Right renal cortex interstitium (tissue), 3 donors: ENCODE measurements at places on chromosomes 1 and 21.
A peak's percentile ranks its signal among the peaks of the same experiment; 100 is the strongest.

DNA sequence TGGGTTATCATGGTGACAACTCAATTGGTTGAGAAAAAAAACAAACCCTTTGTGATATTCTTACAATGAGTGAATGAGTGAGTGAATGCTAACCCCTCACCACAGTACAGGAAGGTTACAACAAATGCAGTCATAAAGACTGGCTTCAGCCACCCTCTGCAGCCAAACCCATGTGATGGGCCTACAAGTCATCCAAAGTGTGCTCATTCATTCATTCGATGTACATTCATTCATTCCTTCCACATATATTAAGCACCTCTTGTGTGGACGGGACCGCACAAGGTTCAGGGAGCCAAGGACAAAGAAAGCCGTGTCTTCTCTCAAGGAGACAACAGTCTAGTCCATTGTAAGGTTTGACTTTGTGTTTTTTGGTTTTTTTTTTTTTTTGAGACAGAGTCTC is 49.4 kb downstream of the WDR4 start:
- no peak for DNase-seq

DNA sequence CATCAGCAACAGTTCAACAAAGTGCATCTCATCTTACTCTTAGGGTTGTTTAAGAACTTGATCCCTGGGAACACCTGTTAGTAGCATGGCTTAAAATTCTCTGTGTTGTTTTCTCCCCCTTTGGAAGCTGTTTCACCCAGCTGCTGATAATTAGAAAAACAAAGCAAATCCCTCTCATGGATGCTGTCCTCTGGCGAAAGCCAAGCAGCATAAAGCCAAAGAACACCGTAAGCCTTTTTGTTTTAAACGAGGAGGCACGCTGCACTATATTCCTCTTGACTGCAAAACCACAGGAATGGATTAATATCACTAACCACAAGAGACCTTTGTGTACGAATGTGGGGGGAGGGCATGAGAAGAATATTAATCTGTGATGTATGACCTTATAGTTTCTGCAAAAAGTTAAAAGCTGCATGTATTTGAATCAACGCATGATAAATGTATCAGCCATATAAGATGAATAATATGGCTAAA is 923.2 kb downstream of the LTN1 start:
- DNase-seq: no peak

DNA sequence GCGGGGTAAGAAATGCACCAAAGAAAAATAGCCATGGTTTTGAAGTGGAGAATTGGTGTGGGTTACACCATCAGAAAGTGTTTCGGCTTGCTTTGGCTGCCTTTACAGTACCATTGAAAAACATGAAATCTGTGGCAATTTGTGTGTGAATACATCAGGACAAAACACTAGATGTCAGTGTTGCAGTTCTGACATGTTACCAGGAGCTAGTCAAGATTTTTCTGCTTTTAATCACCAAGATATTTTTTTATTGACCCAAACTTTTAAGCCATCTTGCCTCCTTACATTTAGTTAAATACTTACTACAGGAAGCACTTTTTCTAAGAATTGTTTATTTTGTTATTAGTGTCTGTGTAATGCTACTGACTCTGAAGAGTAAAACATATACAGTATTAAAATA is 14.3 kb downstream of the RRP15 start:
- DNase-seq: no peak

DNA sequence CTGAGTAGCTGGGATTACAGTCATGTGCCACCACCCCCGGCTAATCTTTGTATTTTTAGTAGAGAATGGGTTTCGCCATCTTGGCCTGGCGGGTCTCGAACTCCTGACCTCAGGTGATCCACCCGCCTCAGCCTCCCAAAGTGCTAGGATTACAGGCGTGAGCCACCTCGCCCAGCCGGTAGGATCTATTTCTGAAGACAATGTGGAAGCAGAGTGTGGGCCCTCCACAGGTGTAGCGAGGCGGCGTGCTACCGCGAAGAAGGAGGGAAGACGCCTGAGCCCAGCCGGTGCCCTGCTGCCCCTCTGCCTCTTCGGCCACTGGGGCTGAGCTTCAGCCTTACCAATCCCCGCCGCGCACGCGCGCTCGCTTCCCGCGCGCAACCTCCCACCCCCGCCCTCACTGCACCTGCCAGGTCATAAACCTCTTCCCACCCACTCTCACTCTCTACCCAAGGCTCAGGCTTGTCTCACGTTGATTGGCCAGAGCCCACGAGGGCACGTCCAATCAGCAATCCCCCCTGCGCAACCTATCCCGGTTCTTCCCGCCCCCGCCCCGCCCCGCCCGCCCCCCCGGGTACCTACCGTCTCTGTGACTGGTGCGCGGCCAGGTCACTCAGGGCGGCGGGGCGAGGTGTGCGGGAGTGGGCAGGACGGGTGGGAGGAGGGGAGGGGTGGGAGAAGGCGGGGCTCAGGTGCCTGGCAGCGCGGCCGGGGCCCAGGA is 409 bp upstream of the HOOK1 start:
- peak; percentile 84 for DNase-seq

DNA sequence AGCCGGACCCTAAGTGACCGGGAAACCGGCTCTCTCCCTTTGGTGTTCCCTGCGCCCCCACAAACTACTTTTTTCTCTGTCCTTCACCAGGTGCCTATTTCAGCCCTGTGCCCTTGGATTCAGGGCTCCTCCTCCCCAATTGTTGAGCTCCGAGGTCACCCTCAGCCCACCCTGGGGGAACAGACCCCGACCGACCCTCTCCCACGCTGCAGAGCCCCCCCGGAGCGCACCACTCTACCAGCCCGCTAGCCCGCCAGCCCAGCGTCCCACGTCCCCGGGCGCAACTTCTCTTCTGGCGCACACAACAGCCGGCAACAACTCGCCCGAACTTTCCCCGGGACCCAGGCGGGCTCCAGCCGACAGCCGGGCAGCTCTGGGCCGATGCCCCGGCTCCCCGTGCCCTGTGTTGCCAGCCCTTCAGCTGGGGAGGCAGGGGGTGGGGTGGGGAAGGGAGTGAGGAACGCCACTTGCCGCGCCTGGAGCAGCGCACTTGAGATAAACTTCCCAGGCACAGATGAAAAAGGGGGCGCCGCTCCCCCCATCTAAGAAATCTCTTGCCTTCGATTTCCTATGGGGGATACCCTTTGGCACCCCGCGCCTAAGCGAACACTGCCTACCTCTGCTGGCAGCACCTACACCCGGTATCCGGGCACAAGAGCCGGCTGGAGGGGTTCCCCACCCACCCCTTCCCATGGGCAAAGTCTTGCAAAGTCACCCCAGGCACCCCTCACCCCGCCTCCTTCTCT is 997 bp downstream of the CASZ1 start:
- DNase-seq: no peak

GRCh38 chr1:3031401-3032221 is 10.3 kb downstream of the ACTRT2 start:
- no peak for DNase-seq

GRCh38 chr1:198117267-198117666 is 39.5 kb upstream of the NEK7 start:
- DNase-seq: no peak

- DNase-seq: no peak
These were observed 53.0 kb downstream of the KIF26B start for GRCh38 chr1:245207801-245208200.

DNA sequence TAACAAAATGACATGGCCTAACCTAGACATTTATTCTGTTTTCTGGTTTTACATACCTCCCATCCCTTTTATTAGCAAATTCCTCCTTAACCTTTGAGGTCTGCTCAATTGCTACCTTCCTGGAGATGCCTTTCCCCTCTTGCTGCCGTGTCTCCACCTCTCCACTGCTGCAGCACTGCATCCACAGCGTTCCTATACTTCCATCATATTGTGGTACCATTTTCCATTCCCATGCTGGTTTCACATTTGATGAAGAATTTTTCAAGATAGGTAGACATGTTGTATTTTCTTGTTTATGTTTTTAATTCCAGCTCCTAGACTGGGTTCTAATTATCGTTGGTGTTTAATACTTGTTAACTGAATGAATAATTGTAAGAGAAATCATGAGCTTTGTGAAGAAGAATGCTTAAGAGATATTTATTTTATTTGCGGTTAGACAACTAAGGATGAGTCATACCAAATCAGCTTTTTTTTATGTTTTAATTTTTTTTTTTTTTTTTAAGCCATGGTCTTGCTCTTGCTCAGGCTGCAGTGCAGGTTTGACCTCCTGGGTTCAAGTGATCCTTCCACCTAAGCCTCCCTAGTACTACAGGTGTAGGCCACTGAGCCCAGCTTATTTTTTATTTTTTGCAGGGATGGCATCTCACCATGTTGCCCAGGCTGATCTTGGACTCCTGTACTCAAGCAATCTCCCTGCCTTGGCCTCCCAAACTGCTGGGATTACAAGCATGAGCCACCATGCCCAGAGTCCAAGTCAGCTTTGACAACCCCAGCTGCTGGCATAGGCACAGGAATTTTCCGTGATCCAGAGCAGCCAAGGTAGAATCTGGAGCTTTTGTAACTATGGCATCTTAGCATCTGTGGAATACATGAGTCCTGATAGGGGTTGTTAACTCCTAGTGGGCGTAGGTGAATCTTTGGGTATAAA is 44.0 kb downstream of the ATP6V1G3 start:
- DNase-seq: no peak

DNA sequence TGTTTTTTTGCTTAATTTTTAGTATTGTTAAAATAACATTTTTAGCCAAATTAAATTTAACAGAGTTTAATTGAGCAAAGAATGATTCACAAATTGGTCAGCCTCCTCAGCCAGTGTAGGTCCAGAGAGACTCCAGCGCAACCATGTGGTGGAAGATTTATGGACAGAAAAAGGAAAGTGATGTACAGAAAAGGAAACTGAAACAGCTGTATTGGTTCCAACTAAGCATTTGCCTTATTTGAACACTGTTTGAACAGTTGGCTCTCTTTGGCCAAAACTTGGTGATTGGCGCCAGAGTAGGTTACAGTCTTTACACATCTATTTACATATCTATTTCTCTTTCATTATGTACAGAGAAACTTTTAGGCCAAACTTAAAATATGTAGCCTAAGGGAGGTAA is 19.4 kb downstream of the RPS6KC1 start:
- DNase-seq: no peak
